ENCODE measurements at places on chromosomes 2 and 18. TPM values are rescaled to one million over a fixed set of nuclear protein-coding genes. Genes with fewer than 3 reads are reported as not detected.

- no peak for DNase-seq
- no peaks in the 10 kb centered on the region for H3K4me1 ChIP-seq
- no peak overlapping the region for H3K4me3 ChIP-seq
Measured at GRCh38 chr2:142813830-142814829, 63.3 kb upstream of the KYNU start.

- no peak overlapping the region for H3K4me3 ChIP-seq
- H3K4me1 ChIP-seq: no peaks in the 10 kb centered on the region
- no peaks in the 10 kb centered on the region for H3K27me3 ChIP-seq
- H3K27ac ChIP-seq: no peak overlapping the region
Measured at GRCh38 chr2:150647943-150648342, 160.5 kb upstream of the RND3 start.

DNA sequence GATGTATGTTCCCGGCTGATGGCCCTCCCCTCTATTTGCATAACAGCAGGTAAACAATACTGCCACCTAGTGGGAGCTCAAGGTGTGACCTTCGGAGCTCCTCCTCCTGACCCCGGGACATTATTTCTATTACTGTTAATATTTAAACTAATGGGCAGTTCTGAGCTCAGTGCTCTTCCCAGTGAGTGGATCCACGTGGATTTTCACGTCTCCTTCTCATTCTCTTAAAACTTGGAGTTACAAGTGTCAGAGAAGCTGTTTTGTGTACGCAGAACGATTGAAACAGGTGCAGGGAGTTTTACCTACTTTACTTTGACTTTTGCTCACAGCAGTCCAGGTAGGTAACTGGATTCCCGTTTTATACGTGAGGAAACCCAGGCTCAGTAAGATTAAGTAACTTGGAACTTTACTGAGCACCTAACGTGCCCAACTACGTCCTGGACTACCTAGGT lies 127.3 kb downstream of the PRKCE start:
- H3K27ac ChIP-seq: no peak overlapping the region
- no peak overlapping the region for H3K4me3 ChIP-seq
- peak; percentile 55 for DNase-seq
- H3K27me3 ChIP-seq: peaks cover 2% of the 10 kb centered on the region
- H3K36me3 ChIP-seq: no peaks in the 10 kb centered on the region

- no peaks in the 10 kb centered on the region for H3K27me3 ChIP-seq
- H3K27ac ChIP-seq: no peak overlapping the region
- DNase-seq: no peak
- H3K36me3 ChIP-seq: no peaks in the 10 kb centered on the region
Measured at GRCh38 chr2:226352941-226353560, 446.6 kb downstream of the IRS1 start.

- H3K27me3 ChIP-seq: no peaks in the 10 kb centered on the region
- H3K4me1 ChIP-seq: no peaks in the 10 kb centered on the region
- no peak overlapping the region for H3K27ac ChIP-seq
- no peak for DNase-seq
- H3K4me3 ChIP-seq: no peak overlapping the region
Measured at GRCh38 chr2:30421026-30421603, 25.9 kb upstream of the LCLAT1 start.

DNA sequence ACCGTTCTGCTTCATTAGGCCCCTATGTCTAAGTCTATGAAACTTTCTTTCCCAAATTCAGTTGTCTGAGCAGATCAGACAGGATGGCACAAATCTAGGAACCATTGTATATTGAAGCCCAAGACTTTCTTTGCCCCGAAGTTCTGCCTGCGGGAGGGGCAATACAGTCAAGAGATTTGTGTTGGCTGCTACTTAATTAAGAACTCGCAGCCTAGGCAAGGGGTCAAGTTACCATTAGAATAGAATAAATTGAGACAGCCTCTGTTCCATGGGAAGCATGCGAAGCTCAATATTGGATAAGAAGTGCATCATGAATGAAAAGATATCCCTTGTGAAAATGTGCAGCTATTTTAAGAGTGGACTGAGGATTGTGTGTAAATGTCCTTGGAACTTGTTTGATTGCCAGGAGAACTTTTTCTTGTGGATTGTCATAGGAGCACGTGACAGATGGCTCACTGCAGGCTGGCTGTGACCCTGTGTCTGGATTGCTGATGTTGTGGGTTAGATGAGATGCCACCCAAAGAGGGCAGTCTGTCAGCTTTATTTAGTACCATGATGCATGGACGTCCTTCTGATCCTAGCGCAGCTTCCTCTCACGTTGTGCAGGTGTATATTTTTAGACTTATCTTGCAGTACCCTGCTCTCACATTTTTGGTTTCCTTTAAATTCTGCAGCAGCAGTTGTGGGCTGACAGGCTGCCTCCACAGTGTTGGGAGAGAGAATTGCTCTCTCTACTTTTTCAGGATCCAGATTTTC lies 30.9 kb downstream of the HAUS1 start:
- no peaks in the 10 kb centered on the region for H3K36me3 ChIP-seq
- H3K4me3 ChIP-seq: no peak overlapping the region
- H3K4me1 ChIP-seq: no peaks in the 10 kb centered on the region
- no peak for DNase-seq

GRCh38 chr2:18078216-18078615 lies 199.7 kb downstream of the KCNS3 start:
- DNase-seq: no peak
- H3K27me3 ChIP-seq: no peaks in the 10 kb centered on the region
- no peak overlapping the region for H3K4me3 ChIP-seq
- no peaks in the 10 kb centered on the region for H3K4me1 ChIP-seq

DNA sequence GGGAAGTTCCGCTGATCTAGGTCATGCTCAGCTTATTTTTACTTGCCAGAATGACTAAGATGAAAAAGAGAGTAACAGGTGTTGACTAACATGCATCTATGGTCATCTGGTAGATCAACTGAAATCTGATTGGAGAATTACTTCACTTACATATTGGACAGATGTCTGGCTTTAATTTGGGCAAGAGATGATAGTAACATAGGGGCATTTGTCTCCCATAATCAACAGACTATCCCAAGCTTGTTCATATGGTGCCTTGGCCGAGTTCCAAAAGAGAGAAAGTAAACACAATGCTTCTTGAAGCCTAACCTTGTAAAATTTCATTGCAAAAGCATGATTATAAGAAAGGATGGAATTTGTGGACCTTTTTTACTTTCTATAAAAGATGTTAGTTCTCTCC lies 503.7 kb downstream of the ADCYAP1 start:
- no peaks in the 10 kb centered on the region for H3K4me1 ChIP-seq
- H3K27me3 ChIP-seq: no peaks in the 10 kb centered on the region
- no peaks in the 10 kb centered on the region for H3K36me3 ChIP-seq
- H3K4me3 ChIP-seq: no peak overlapping the region
- no peak overlapping the region for H3K27ac ChIP-seq

DNA sequence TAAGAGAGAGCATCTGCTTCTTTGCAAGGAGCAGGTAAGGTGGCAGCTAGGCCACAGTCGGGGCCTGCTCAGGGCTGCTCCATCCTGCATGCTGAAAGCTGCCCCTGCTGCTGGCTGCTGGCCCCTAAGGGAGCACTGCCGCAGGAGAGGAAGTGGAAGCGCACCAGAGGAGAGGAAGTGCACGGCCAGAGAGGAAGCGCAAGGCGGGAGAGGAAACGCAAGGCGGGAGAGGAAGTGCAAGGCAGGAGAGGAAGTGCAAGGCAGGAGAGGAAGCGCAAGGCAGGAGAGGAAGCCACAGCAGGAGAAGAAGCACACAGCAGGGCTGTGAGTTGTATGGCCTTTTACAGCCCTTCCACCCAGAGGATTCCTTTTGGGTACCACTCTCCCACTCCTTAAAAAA lies 539.0 kb upstream of the TNP1 start:
- no peak overlapping the region for H3K27ac ChIP-seq
- H3K4me1 ChIP-seq: no peaks in the 10 kb centered on the region
- H3K27me3 ChIP-seq: no peaks in the 10 kb centered on the region
- no peak for DNase-seq

MSH2 gene
- total RNA-seq: 30.5 TPM

IL36A gene
- total RNA-seq: not detected

Data from endothelial cell of umbilical vein (primary cell).